ENCODE measurements at places on chromosomes 1 and 21.

DNA sequence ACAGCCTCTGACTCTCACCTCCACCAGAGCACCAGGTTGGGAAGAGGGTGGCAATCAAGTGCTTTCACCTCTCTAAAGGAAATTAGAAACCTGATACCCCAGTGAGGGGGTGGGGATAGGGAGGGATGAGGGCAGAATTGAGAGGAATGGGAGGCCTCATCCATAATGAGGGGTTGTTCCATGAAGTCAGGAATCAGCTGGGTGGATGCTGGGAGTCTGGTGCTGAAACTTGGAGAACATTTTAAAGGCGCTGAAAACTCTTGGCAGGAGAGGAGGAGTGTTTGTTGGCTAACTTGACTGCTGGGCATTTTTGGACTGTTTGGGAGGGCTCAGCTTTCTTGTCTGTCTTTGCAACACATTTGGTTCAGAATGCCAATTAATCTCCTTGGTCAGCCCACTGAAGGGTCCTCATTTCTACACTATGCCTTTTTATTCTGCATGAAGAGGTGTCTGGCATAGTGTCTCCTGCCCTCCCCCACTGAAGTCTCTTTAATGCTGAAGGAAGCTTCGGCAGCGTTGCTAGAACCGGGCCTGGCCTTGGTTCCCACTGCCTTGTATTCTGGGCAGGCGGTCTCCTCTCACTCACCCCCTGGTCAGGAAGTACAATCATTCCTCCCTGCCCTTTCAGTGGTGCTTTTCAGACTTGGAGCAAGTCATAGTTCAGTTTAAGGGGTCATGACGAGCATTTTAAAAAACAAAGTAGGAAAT, 2.2 kb downstream of the PHGDH start:
- peak overlapping the region; percentile 92 for H3K4me3 ChIP-seq
- no peaks in the 10 kb centered on the region for H3K27me3 ChIP-seq
- peak overlapping the region; percentile 82 for H3K27ac ChIP-seq
- peaks cover 26% of the 10 kb centered on the region for H3K4me1 ChIP-seq
- no peaks in the 10 kb centered on the region for H3K36me3 ChIP-seq
- peak; percentile 59 for DNase-seq

GRCh38 chr1:82266351-82266750, 465.6 kb downstream of the ADGRL2 start:
- no peak overlapping the region for H3K4me3 ChIP-seq
- no peaks in the 10 kb centered on the region for H3K27me3 ChIP-seq
- no peaks in the 10 kb centered on the region for H3K36me3 ChIP-seq
- no peaks in the 10 kb centered on the region for H3K4me1 ChIP-seq

- no peaks in the 10 kb centered on the region for H3K36me3 ChIP-seq
- peaks cover 17% of the 10 kb centered on the region for H3K4me1 ChIP-seq
Measured at GRCh38 chr1:186479162-186479561, 18.2 kb upstream of the PDC start.

GRCh38 chr1:150578272-150579109, 919 bp downstream of the MCL1 start:
- peaks cover 48% of the 10 kb centered on the region for H3K36me3 ChIP-seq
- peak; percentile 96 for DNase-seq
- H3K4me1 ChIP-seq: peaks cover 38% of the 10 kb centered on the region
- no peaks in the 10 kb centered on the region for H3K27me3 ChIP-seq
- peak overlapping the region; percentile 98 for H3K4me3 ChIP-seq

GRCh38 chr1:178434360-178434759, 62.4 kb downstream of the CLEC20A start:
- no peaks in the 10 kb centered on the region for H3K36me3 ChIP-seq
- no peaks in the 10 kb centered on the region for H3K4me1 ChIP-seq
- no peak overlapping the region for H3K4me3 ChIP-seq
- no peak overlapping the region for H3K27ac ChIP-seq
- no peaks in the 10 kb centered on the region for H3K27me3 ChIP-seq
- no peak for DNase-seq

DNA sequence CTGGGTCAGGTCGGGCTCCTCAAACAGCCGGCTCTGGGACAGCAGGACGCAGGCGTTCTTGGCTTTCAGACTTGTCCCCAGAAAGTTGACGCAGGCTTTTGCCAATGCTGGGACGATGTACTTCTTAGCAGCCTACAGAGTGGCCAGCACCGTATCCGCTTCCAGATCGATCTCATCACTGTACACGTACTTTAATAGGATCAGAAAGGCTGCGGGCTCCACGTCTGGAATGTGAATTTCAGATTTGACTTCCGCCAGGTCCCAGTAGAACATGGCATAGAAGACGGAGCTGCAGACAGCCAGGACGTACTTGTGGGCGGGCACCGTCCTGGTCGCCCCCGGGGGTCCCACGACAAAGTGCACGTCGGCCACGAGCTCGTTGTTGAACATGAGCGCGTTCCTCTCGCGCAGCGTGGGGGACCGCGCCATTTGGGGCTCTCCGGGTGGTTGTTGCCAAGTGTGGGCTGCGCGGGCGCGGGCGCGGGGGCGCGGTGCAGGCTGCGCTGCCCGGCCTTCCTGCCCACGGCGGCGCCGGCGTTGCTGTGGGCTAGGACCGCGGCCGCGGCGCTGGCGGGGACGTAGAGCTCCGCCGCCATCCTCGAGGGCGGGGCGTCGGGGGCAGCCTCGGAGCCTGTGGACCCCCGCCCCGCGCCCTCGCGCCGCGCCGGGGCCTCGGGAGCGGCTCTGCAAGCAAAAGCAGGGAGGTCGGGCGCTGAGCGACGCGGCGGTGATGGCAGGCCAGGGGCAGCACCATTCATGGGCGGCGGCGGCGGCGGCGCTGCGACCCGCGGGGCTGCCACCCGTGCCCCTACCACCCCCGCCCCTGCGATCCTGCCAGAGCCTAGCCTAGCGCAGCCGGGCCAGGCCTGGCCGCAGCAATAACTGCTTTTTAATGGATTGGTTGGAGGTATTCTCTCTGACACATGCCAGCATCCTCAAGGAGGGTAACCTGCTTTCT, 10.6 kb downstream of the CNR2 start:
- no peaks in the 10 kb centered on the region for H3K4me1 ChIP-seq
- peak overlapping the region; percentile 48 for H3K4me3 ChIP-seq
- no peak overlapping the region for H3K27ac ChIP-seq
- no peaks in the 10 kb centered on the region for H3K36me3 ChIP-seq
- H3K27me3 ChIP-seq: no peaks in the 10 kb centered on the region

DNA sequence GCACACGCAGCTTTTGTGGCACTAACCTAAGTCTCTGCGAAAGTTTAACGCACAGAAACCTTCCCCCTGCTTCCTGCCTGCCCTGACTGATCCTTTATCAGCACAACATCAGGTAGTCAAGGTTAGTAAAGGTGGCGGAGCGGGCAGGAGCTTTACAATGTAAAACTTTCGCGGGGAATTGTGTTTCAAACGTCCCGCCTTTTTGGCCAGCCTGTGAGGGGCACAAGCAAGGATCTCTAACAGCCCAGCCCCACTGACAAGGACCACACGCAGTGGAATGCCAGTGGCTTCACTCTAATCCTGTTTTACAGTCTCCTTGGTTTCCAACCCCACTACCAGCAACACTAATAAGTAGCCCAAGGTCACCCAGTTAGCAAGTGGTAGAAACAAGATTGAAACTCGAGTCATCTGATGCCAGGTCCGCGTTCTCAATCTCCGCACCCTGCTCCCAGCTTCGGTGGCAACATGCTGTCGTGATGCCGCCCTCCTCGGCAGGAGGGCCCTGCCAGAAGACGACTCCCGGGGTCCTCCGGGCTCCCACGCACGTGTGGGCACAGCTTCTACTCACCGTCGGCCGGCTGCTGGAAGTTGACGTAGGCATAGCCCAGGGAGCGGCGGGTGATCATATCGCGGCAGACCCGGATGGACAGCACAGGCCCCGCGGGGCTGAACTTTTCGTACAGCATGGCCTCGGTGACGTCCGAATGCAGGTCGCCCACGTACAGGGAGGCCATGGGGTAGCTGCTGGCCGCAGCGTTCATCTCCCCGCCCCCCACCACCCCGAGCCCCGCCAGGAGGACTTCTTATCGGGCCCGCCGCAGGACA, 1.2 kb downstream of the PABPC4 start:
- DNase-seq: peak; percentile 89
- H3K4me3 ChIP-seq: peak overlapping the region; percentile 98
- H3K27ac ChIP-seq: peak overlapping the region; percentile 79

DNA sequence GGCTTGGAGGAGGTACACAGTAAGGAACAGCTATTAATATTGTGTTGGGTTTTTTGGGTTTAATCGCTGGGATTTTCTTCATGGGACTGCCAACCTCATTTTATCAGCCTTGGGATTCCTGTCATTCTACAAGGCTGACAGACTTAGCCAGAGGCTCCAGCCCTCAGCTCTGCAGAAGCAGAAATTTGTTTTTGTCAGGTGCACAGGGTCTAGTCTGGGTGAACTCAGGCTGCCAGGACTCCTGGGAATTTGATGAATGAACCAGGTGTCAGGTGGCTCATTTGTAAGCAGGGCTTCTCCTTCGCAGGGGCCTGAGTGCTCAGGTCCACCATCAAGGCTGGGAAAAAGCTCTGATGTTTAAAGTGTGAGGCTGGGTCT, 11.5 kb upstream of the ZNF362 start:
- no peaks in the 10 kb centered on the region for H3K36me3 ChIP-seq
- peaks cover 30% of the 10 kb centered on the region for H3K27me3 ChIP-seq
- no peak for DNase-seq
- H3K4me3 ChIP-seq: no peak overlapping the region

GRCh38 chr1:233277637-233278606, 17.6 kb downstream of the PCNX2 start:
- H3K36me3 ChIP-seq: no peaks in the 10 kb centered on the region
- H3K27ac ChIP-seq: no peak overlapping the region
- no peaks in the 10 kb centered on the region for H3K27me3 ChIP-seq
- DNase-seq: no peak
- no peaks in the 10 kb centered on the region for H3K4me1 ChIP-seq

- DNase-seq: no peak
- no peaks in the 10 kb centered on the region for H3K36me3 ChIP-seq
- no peaks in the 10 kb centered on the region for H3K27me3 ChIP-seq
- H3K27ac ChIP-seq: no peak overlapping the region
- no peak overlapping the region for H3K4me3 ChIP-seq
- peaks cover 11% of the 10 kb centered on the region for H3K4me1 ChIP-seq
Measured at GRCh38 chr1:43873851-43874250, 59.8 kb upstream of the ARTN start.

- no peak overlapping the region for H3K4me3 ChIP-seq
- H3K4me1 ChIP-seq: no peaks in the 10 kb centered on the region
- DNase-seq: no peak
- peaks cover 35% of the 10 kb centered on the region for H3K36me3 ChIP-seq
- H3K27ac ChIP-seq: no peak overlapping the region
Measured at GRCh38 chr1:95246511-95246910, 12.5 kb downstream of the RWDD3 start.

- no peaks in the 10 kb centered on the region for H3K27me3 ChIP-seq
- DNase-seq: no peak
- no peak overlapping the region for H3K4me3 ChIP-seq
- no peaks in the 10 kb centered on the region for H3K4me1 ChIP-seq
Measured at GRCh38 chr1:230267338-230268065, 158.6 kb downstream of the PGBD5 start.

DNA sequence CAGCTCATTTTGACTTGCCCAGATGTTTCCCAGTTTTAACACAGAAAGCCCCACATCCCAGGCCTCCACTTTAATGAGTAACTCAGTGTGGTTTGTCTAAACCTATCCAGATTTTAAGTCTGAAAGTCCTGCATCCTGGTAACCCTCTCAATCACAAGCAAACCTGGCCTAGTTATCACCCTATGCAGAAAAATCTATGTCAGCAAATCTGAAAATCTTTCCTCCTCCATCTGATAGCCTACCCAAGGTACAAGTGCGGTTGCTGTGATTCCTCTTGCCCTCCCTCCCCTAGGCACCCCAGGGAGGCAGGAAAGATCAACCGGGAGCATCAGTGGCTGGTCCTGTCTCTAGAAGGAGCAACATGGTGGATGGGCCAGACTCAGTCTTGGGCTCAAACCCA, 163.7 kb downstream of the IGSF21 start:
- H3K36me3 ChIP-seq: no peaks in the 10 kb centered on the region
- no peak for DNase-seq
- no peaks in the 10 kb centered on the region for H3K4me1 ChIP-seq
- H3K4me3 ChIP-seq: no peak overlapping the region

DNA sequence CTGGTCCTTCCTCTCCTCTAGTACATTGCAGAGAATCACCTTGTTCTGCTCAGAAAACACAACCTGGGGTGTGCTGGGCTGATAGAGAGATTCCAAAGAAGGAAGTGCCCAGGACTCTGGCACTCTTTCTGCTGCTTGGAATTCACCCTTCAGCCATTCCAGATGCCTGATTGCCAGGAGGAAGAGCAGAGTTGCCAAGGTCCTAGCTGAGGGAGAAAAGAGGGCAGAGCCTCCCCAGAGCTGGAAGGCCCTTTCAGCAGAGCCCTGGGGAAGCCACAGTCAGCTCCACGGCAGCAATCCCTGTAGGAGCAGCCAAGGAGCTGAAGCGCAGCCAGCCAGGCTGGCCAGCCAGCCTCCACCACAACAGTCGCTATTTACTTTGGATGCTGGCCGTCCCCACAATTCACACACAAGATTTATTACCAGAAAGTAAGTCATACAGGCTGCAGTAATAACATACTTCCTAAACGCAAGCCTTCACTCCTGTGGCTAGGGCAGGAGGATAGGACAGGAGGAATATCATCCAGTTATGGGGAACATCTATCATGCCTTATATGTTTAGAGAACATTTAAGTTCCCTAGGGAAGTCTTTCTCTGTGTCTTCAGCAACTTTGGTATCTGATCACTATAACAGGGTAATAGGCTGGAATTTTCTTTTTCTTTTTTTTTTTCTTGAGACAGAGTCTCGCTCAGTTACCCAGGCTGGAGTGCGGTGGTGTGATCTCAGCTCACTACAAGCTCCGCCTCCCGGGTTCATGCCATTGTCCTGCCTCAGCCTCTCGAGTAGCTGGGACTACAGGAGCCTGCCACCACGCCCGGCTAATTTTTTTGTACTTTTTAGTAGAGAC, 36.6 kb upstream of the SLC44A3 start:
- peak overlapping the region; percentile 96 for H3K27ac ChIP-seq
- H3K36me3 ChIP-seq: no peaks in the 10 kb centered on the region
- H3K4me3 ChIP-seq: peak overlapping the region; percentile 36
- H3K4me1 ChIP-seq: peaks cover 31% of the 10 kb centered on the region

- DNase-seq: peak; percentile 19
- no peaks in the 10 kb centered on the region for H3K27me3 ChIP-seq
- H3K36me3 ChIP-seq: no peaks in the 10 kb centered on the region
- no peak overlapping the region for H3K27ac ChIP-seq
Measured at GRCh38 chr1:150512846-150513245, 2.7 kb upstream of the FALEC start.

GRCh38 chr1:160739098-160739511, at the start of gene SLAMF7:
SLAMF7 (plus strand) TSS chr1:160739247; CDS start chr1:160739302, 55 bp downstream.
- H3K4me3 ChIP-seq: no peak within 1 kb of the TSS
- H3K36me3 ChIP-seq: no peaks in the 10 kb centered on the region
- DNase-seq: no peak
- H3K27ac ChIP-seq: no peak within 1 kb of the TSS

- no peaks in the 10 kb centered on the region for H3K27me3 ChIP-seq
- H3K36me3 ChIP-seq: peaks cover 19% of the 10 kb centered on the region
- H3K4me1 ChIP-seq: peaks cover 41% of the 10 kb centered on the region
- peak overlapping the region; percentile 90 for H3K27ac ChIP-seq
- peak; percentile 30 for DNase-seq
Measured at GRCh38 chr1:52057255-52057654, 1.2 kb downstream of the BTF3L4 start.
